ENCODE measurements at places on chromosomes 7 and 10.

DNA sequence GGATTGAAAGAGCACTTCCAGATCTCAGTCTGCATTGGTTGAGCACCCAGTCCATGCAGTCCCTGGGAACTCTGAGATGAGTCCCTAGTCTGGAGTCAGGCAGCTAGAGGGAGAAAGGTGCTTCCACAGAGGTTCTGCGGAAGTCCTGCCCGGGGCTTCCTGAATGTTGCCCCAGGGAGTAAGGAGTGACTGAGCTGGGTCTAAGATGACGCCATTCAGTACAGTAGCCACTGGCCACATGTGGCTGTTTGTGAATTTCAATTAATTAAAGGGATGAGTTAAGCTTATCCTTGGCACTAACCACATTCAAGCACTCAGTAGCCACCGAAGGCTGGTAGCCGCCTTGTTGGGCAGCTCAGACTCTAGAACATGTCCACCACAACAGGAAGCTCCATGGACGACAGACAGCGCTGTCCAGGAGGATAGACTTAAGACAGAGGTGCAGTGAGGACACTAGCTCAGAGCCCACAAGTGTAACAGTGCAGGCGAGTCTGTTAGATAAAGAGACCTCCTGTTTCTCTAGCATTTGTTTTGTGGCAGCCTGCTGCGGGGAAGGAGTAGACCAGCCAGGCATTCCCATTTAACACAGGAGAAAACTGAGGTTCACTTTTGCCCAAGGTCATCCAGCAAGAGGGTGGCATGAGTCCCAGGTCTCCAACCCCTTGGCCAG, 101.6 kb upstream of the PPIF start:
- no peak for DNase-seq

GRCh38 chr7:70360557-70360956, 762.3 kb downstream of the AUTS2 start:
- no peak for DNase-seq

GRCh38 chr7:152937282-152937681, 177.7 kb downstream of the ACTR3B start:
- DNase-seq = no peak

DNA sequence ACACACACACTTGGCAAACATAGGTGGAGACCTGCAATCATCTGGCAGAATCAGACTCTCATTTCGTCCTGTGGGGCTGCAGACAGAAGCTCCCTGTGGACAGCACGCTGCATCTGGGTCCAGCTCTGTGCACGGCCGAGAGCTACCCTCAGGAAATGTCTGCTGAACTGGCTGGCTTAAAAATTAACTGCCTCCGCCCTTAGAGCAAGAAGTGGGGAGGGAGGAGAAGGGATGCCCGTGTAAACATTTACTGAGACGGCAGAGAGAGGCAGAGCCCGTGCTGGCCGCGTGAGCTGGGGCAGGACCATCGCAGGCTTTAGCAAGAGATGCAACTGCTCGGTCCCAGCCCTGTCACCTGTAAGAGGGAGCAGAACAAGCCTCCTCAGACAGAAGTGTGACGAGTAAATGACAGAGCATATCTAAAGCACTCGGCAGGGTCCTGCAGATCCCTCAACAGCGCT, 81.8 kb downstream of the TNS3 start:
- no peak for DNase-seq

DNA sequence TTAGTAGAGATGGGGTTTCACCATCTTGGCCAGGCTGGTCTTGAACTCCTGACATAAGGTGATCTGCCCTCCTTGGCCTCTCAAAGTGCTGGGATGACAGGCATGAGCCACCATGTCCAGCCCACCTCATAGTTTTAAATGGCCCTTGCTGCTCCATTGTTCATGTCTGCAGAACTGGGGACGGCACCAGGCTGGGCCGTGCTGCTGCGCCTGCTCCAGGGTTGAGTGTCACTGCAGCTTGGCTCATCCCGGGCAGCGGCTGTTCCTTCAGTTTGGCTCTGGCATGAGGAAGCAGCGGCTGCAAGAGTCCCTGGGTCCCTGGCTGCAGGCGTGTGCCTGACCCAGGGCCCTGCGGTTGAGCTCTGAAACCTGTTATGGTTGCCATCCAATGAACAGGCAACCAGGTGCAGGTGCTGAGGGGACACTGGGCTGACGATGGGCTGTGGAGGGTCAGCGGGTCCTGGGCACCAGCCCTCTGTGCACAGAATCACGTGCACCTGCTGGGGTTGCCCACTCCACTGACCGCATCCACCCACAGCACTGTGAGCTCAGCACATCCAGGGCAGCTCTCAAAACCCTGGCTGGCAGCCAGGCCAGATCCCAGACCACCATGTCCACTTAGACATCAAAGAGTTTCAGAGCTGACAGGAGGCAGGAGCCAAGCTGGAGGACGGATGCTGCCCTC, 70.2 kb upstream of the PPP2R2D start:
- DNase-seq = no peak

All from nucleus accumbens (tissue), 56 donors.